ENCODE measurements at places on chromosomes 4 and X. TPM values are rescaled to one million over a fixed set of nuclear protein-coding genes. Genes with fewer than 3 reads are reported as not detected.

FGF13 gene
- total RNA-seq = 0.02 TPM

- no peak overlapping the region for H3K4me3 ChIP-seq
- no peak for DNase-seq
- H3K36me3 ChIP-seq = no peaks in the 10 kb centered on the region
- no peak overlapping the region for H3K27ac ChIP-seq
- no peaks in the 10 kb centered on the region for H3K4me1 ChIP-seq
- H3K27me3 ChIP-seq = no peaks in the 10 kb centered on the region
Measured at GRCh38 chr4:98000940-98001339, 142.3 kb downstream of the STPG2 start.

GRCh38 chr4:58871509-58871908 is 1761.3 kb upstream of the IGFBP7 start:
- H3K36me3 ChIP-seq = no peaks in the 10 kb centered on the region
- H3K27ac ChIP-seq = no peak overlapping the region
- no peak overlapping the region for H3K4me3 ChIP-seq
- no peaks in the 10 kb centered on the region for H3K27me3 ChIP-seq

DNA sequence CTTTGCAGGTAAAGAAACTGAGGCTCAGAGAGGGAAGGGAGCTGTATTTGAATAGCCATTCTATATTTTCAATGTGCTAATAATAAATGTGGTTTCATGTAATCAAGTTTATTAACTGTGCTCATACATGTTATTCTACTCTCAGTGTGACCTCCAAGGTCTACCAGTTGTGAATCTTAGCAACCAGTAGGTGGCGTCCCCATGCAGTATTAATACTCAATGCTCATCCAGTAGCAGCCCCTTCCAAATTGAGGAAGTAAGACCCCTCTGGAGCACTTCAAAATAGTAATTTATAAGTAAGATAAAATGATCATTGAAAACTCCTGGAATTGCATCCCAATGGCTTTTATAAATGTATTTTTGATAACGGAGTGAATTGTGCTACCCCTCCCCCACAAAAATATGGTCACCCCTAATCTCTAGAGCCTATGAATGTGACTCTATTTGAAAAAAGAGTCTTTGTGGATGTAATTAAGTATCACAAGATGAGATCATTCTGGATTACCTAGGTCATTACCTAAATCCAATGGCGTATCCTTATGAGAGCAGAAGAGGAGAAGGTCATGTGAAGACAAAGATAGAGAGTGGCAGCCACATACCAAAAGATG is 20.4 kb upstream of the SEPSECS start:
- H3K4me1 ChIP-seq = peaks cover 2% of the 10 kb centered on the region
- peak; percentile 32 for DNase-seq
- H3K27ac ChIP-seq = no peak overlapping the region
- no peaks in the 10 kb centered on the region for H3K36me3 ChIP-seq
- H3K27me3 ChIP-seq = no peaks in the 10 kb centered on the region
- no peak overlapping the region for H3K4me3 ChIP-seq

DNA sequence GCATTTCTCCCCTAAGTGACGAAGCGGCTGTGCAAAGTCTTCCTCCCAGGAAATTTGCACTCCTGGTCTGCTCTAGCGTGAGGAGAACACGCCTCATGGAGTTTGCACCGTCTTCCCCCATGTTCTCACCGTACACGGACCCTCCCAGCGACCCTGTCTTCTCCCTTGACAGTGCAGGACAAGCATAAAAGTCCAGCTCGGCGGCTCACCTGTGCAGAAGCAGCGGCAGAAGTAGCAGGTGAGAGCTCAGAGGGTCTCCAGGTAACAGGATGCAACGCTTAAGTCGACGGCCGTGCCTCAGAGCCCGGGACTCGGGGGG is 314 bp downstream of the P2RY8 start:
- no peaks in the 10 kb centered on the region for H3K4me1 ChIP-seq
- no peak overlapping the region for H3K27ac ChIP-seq
- H3K36me3 ChIP-seq = no peaks in the 10 kb centered on the region
- H3K4me3 ChIP-seq = no peak overlapping the region
- no peak for DNase-seq

DNA sequence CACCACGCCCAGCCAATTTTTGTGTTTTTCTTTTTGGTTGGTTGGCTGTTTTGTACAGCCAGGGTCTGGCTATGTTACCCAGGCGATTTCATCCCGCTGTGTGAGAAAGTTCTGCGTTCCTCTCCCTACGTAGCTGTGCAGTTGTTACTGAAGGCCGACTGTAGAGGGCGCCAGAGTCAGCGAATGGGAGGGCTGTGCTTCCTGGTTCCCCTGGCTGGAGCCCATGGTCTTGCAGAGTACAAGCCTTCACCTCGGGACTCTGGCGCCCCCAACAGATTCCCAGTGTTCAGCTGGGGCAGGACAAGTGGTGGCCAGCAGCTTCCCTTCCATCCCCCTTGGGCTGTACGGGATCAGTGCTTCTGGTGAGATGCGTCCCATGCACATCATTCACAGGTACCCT is 5.6 kb upstream of the CT45A1 start:
- DNase-seq = peak; percentile 16
- no peak overlapping the region for H3K27ac ChIP-seq
- no peak overlapping the region for H3K4me3 ChIP-seq
- H3K4me1 ChIP-seq = no peaks in the 10 kb centered on the region
- H3K27me3 ChIP-seq = no peaks in the 10 kb centered on the region
- H3K36me3 ChIP-seq = no peaks in the 10 kb centered on the region

- no peak for DNase-seq
- H3K4me1 ChIP-seq = no peaks in the 10 kb centered on the region
- no peak overlapping the region for H3K27ac ChIP-seq
- H3K4me3 ChIP-seq = no peak overlapping the region
Measured at GRCh38 chr4:17544205-17544604, 29.2 kb downstream of the CLRN2 start.

- no peaks in the 10 kb centered on the region for H3K27me3 ChIP-seq
- H3K36me3 ChIP-seq = 0 out of 2 replicates have a peak, but pooled peaks cover under 1% of the 10 kb centered on the region
- H3K27ac ChIP-seq = no peak overlapping the region
- DNase-seq = no peak
Measured at GRCh38 chr4:56958111-56958517, 19.3 kb downstream of the NOA1 start.

- no peaks in the 10 kb centered on the region for H3K4me1 ChIP-seq
- no peaks in the 10 kb centered on the region for H3K27me3 ChIP-seq
- no peaks in the 10 kb centered on the region for H3K36me3 ChIP-seq
- DNase-seq = no peak
Measured at GRCh38 chr4:184671101-184671500, 21.6 kb downstream of the PRIMPOL start.

GRCh38 chr4:102492531-102493241 is 8.5 kb upstream of the NFKB1 start:
- no peaks in the 10 kb centered on the region for H3K36me3 ChIP-seq
- no peak for DNase-seq
- no peak overlapping the region for H3K4me3 ChIP-seq
- H3K4me1 ChIP-seq = peaks cover 6% of the 10 kb centered on the region
- no peaks in the 10 kb centered on the region for H3K27me3 ChIP-seq

GRCh38 chr4:82681754-82682153 is 116.8 kb downstream of the SCD5 start:
- no peak for DNase-seq
- no peak overlapping the region for H3K4me3 ChIP-seq
- H3K36me3 ChIP-seq = no peaks in the 10 kb centered on the region
- no peak overlapping the region for H3K27ac ChIP-seq

GRCh38 chrX:66013194-66013816 is 26.6 kb downstream of the VSIG4 start:
- H3K4me1 ChIP-seq = peaks cover 8% of the 10 kb centered on the region
- DNase-seq = no peak
- H3K27me3 ChIP-seq = no peaks in the 10 kb centered on the region

DNA sequence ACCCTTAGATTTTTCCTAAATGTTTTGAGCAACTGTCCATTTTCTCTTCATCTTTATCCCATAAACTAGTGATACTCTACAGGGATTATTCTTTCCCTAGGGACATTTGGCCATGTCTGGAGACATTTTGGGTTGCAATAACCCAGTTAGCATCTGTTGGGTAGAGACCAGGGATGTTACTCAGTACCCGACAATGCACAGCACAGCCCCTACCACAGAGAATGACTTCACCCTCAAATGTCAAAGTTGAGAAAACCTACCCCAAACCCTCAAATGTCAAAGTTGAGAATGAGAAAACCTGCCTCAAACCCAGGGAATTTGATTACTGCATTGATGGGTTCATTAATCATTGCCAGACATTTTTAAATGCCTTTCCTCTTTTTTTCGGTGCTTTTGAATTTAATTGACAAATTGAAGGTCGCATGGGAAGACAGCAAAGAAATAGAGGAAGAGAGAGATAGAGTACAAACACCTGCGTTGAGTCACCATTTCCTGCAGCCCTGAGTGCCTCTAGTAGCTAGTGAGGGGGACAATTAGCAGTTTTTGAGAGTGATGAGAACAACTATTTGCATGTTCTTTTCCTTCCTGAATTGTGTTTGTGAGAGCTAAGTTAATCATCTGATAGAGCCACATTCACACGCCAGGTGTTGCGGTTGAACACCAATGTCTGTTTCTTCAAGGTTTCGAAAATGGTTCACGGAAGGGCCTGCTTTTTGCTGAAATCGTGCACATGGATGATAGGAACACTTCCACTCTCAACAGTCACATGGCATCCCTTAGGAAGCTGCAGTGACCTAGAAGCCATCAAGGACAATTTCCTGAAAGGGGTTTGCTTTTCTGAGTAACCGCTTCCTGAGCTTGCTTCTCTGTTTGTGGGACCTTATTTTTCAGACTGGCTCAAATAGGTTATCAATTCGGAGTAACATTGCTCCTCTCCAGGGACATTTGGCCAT is 203.9 kb upstream of the VCX3A start:
- H3K27ac ChIP-seq = no peak overlapping the region
- no peaks in the 10 kb centered on the region for H3K27me3 ChIP-seq
- no peaks in the 10 kb centered on the region for H3K4me1 ChIP-seq

ITM2A gene
- total RNA-seq = not detected

- no peaks in the 10 kb centered on the region for H3K27me3 ChIP-seq
- H3K4me1 ChIP-seq = no peaks in the 10 kb centered on the region
- no peaks in the 10 kb centered on the region for H3K36me3 ChIP-seq
- no peak for DNase-seq
- no peak overlapping the region for H3K4me3 ChIP-seq
- no peak overlapping the region for H3K27ac ChIP-seq
Measured at GRCh38 chrX:24271262-24271661, 42.6 kb downstream of the SUPT20HL2 start.

GRCh38 chr4:183903021-183903760 is 1.9 kb upstream of the STOX2 start:
- no peaks in the 10 kb centered on the region for H3K27me3 ChIP-seq
- H3K4me1 ChIP-seq = no peaks in the 10 kb centered on the region
- no peak overlapping the region for H3K4me3 ChIP-seq
- H3K27ac ChIP-seq = no peak overlapping the region
- no peaks in the 10 kb centered on the region for H3K36me3 ChIP-seq

DNA sequence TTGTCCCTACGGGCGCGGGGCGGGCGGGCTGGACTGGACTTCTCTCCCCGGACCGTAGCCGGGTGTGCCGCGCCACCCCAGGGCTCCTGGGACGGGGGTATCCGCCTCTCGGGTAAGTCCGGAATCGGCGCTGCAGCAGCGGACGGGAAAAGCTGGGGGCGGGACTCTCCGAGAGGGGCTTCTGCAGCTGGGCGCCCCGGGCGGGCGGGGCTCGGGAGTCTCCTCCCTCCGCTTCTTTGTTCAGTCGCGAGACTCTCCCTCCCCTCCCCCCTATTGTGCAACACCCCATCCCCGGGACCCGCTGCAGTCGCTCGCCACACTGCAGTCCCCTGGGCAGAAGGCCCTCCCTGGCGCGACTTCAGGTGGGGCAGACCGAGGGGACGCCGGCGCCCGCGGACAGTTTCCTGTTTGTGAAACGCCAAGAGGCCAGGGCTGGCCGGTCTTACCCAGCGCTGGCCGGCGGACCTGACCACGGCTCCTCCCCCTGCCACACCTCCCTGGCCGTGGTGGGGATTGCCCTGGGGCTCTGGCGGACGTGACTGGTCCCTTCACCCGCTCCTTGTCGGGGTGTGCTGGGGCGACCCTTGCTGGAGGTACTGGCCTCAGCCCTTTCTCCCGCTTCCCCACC is 966 bp downstream of the CCNG2 start:
- no peaks in the 10 kb centered on the region for H3K27me3 ChIP-seq
- peak; percentile 51 for DNase-seq
- peaks cover 25% of the 10 kb centered on the region for H3K36me3 ChIP-seq
- H3K4me1 ChIP-seq = peaks cover 16% of the 10 kb centered on the region
- H3K27ac ChIP-seq = peak overlapping the region; percentile 83
- peak overlapping the region; percentile 77 for H3K4me3 ChIP-seq

HPGDS gene
- total RNA-seq = not detected
